Esophagus muscularis mucosa (tissue), 4 donors: ENCODE measurements at places on chromosomes 5 and 9. TPM values are rescaled to one million over a fixed set of nuclear protein-coding genes. Genes with fewer than 3 reads are reported as not detected.

The PCDHA4 gene
- total RNA-seq, result 0.45 TPM

GRCh38 chr5:84301535-84301934 is 83.1 kb downstream of the EDIL3 start:
- no peak for DNase-seq

The FAM169A gene
- total RNA-seq, result 1.4 TPM

The SPATA31D4 gene
- total RNA-seq, result not detected

GRCh38 chr5:148808864-148809642 is 17.4 kb upstream of the ADRB2 start:
- DNase-seq, result no peak

- no peak for DNase-seq
Measured at GRCh38 chr5:135030123-135030955, 3.7 kb downstream of the PITX1 start.

DNA sequence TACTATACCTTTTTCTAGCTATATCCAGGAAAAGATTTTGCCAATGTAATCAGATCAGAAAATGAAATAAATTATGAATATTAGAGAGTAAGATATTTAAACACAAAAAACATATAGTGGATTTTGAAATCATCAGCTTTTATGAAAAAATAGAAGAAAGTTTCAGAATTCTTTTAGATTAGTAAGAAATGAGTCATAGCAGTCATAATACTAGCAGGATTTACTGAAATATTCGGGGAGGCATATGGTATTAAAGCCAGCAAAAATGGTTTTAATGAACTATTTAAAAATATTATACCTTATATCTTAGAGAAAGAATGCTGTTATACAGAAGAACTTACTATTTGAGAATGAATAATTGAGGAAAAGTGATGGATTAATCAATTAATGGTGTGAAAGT is 303.6 kb upstream of the NUDT12 start:
- no peak for DNase-seq
